ENCODE measurements at places on chromosomes 13 and 19.

DNA sequence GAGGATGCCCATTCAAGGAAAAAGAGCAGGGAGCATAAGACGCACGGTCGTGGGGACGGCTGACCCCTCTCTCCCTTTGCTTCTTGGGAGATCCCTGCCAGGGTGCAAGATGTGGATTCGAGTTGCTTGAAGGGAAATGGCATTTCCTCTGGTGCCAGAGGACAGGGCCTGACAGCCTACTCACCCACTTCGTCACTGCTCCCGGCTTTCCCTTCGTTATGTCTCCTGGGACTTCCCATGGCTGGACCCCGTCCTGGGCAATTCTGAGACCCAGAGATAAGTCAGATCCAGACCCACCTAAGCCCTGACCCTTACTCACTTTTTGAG, 1.2 kb downstream of the TBC1D17 start:
- DNase-seq = no peak

DNA sequence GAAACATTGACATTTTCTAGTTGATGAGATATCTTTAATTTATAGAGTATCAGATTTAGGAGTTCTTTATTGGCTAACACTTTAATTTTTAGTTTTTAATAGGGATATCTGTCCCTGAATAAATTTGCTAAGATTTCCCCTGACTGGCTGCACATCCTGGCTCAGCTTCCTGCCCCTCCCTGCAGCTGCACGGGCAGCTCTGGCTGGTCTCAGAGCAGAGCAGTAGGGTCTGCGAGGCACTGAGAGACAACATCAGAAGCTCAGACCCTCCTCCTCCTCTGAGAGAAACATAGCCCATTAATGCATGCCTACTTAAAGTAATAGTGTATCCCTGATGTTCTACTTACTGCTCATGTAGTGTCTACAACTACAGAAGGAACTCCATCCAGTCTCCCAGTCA, 139.2 kb downstream of the TNFSF13B start:
- no peak for DNase-seq

DNA sequence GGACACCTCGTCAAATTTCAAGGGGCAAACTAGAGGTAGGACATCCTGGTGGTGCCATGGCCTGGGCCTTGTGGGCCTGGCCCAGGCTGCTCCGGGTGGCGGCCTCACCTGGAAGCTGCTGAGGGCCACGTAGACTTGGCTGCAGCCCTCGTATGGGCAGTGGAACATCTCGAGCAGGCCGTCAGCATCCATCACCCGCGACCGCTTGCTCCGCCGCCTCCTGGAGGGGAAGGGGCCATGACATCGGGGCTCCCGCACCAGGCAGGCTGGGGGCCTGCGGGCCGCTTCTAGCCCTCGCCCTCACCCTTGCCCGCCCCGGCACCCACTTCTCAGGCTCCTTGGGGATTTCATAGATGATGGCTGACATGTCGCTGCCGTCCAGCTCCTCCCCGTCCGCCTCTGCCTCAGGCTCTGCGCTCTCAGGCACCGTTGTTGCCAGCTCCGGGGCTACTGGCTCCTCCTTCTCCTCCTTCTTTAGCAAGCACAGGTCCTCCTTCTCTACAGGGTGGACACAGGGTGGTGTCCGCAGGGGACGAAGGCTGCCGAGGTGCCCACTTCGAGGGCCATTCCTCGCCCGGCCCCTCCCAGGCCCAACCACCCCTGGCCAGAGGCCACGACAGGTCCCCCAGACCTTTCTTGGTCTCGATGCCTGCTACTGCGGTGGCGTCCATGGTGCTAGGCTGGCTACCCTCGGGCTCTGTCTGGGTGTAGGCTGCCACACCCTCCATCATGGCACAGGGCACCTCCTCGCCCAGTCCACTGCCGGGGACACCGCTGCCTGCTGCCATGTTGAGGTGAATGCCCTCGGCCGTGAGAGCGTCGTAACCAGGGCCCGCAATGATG, 6.0 kb upstream of the ELAVL3 start:
- DNase-seq = no peak

DNA sequence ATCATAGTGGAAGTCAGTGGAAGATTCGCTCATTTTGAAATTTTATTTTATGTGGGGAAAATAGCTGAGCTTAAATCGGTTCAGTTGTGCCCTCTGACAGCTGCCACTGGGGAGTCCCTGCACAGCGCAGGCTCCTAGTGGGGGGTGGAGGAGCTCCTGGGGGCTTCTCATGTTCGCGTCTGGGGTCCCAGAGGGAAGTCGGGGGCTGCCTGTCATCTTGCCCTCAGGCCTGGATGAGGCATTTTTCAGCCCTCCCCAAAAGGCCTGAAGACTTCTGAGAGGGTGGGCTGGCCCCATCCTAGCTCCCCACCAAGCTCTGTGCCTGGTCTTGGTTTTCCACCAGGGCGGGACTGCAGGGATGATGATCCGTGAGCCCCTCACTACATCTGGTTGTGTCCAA, 82.1 kb downstream of the CHST8 start:
- DNase-seq = no peak

DNA sequence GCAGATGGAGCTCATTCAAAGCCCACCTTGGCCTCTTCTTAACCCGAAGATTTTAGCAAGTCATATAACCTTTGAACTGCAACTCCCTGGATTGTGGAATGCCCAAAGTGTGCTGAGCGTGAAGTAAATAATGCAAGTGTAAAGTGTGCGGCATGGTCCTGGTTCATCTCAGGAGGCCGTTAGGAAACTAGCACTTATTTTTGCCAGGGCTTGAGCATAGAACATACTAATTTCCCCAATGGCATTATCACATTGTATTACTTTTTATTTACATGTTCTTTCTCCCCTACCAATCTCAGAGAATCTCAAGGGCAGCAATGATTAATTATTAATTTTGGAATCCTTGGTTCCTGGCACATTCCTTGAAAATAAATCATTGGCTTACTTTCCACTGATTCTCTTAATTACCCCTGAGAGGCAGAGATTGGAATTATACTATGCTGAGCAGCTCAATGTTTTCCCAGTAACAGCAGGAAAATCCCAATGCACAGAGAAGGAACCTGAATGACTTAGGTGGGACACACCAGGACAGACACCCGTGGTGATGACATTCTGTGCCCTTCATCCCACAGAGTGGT, 128.8 kb upstream of the GJB6 start:
- DNase-seq = no peak

- DNase-seq = no peak
These were observed 529 bp downstream of the LONP1 start for GRCh38 chr19:5719274-5719960.

GRCh38 chr13:32205431-32206096, 109.6 kb downstream of the ZAR1L start:
- no peak for DNase-seq

GRCh38 chr13:30880151-30880855, 25.8 kb upstream of the MEDAG start:
- DNase-seq = no peak

GRCh38 chr13:111476197-111476596, 155.8 kb downstream of the TEX29 start:
- no peak for DNase-seq
